ENCODE measurements at places on chromosomes 3 and 15. TPM values are rescaled to one million over a fixed set of nuclear protein-coding genes. Genes with fewer than 3 reads are reported as not detected.

CAMP gene
- not detected for polyA plus RNA-seq

CLRN1 gene
- polyA plus RNA-seq: not detected

STAG1 gene
- 10.0 TPM for polyA plus RNA-seq

ADCY5 gene
- polyA plus RNA-seq: 14.5 TPM

GOLGA8S gene
- polyA plus RNA-seq: not detected

LRRC34 gene
- polyA plus RNA-seq: 2.9 TPM

CPNE9 gene
- 2.7 TPM for polyA plus RNA-seq

CLDN11 gene
- polyA plus RNA-seq: 104 TPM

SAMMSON gene
- not detected for polyA plus RNA-seq

GRCh38 chr3:172592898-172593669 lies 69.9 kb upstream of the TNFSF10 start:
- DNase-seq: no peak

- DNase-seq: no peak
These were observed 32.2 kb downstream of the MCTP2 start for GRCh38 chr15:94263341-94264273.

GRCh38 chr3:12658593-12659058 lies 5.3 kb downstream of the RAF1 start:
- DNase-seq: peak; percentile 5

- no peak for DNase-seq
These were observed 30.2 kb downstream of the RPLP1 start for GRCh38 chr15:69482686-69483256.

GRCh38 chr3:46931631-46932331 lies 44.8 kb downstream of the CCDC12 start:
- peak; percentile 41 for DNase-seq

GRCh38 chr3:195508185-195508584 lies 34.9 kb downstream of the PPP1R2 start:
- no peak for DNase-seq

DNA sequence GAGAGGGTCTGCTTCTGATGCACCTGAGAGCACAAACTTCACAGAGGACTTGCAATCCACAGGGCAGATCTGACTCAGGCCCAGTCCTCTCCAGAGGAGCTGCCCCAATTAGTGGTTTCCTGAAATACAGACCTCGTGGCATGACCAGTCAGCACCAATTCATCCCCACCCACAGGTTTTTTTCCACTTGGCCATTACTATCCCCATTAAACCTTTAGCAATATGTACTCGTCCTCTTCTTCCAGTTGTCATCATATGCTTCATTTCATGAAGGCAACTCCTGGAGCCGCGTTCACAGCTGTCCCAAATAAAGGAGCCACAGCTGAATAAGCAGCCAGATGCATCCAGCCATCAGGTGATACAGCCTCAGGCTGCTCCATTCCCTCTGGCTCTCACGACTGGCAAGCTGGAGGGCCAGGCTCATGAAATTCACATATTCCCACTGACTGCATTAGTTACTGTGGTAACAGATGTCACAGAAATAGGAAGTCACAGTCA lies 163.1 kb downstream of the FMN1 start:
- DNase-seq: peak; percentile 59

GRCh38 chr15:85504749-85505676 lies 124.6 kb downstream of the AKAP13 start:
- peak; percentile 89 for DNase-seq

DNA sequence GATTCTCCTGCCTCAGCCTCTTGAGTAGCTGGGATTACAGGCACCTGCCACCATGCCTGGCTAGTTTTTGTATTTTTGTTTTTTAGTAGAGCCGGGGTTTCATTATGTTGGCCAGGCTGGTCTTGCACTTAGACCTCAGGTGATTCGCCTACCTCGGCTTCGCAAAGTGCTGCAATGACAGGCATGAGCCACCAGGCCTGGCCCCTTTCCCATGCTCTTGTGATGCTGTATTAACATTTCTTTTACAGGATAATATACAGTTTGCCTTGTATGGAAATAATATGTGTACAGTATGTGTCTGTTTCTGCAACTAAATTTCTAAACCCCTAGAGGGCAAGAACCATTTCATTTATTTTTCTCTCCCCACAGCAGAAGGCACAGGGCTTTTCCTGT lies 37.8 kb downstream of the SCG5 start:
- no peak for DNase-seq

DNA sequence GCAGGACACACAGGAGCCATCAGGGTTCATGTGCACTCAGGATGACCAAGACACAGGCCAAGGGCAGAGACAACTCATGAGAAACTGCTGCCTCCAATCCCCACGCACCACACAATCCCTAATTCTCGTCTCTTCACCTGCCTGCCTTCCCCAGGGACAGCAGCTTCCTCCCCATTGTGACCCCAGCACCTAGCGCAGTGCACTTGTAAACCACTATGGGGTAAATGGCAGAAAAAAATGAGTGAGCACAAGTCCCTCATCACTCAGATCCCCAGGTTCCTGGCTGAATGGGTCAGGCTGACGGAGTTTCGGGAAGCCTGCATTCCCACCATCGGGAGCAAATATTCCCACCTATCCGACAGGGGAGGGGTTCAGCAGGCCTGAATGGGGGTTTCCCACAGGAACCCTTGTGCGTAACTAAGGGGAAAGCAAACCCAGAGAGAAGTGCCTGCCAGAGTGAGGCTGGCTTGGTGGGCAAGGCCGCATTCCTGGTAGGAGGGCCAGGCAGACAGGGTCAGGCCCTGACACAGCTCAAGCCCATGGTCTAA lies 18.8 kb downstream of the PLXNB1 start:
- DNase-seq: no peak

DNA sequence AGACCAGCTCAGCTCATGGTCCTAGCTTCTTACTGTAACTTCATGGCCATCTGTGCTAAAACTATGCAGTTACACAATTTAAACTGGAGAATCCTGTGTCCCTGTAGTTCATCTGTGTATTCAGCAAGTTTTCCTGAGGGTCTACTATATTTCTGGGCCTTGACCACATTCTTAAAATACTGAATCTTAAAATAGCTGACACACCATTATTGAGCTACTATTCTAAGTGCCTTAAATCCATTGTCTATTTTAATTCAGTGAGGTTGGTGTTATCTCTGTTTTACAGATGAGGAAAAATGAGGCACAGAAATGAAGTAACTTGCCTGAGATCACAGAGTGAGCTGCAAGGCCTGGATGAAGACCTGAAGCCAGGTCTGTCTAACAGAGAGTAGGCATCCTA lies 22.0 kb downstream of the MYLK start:
- no peak for DNase-seq

DNA sequence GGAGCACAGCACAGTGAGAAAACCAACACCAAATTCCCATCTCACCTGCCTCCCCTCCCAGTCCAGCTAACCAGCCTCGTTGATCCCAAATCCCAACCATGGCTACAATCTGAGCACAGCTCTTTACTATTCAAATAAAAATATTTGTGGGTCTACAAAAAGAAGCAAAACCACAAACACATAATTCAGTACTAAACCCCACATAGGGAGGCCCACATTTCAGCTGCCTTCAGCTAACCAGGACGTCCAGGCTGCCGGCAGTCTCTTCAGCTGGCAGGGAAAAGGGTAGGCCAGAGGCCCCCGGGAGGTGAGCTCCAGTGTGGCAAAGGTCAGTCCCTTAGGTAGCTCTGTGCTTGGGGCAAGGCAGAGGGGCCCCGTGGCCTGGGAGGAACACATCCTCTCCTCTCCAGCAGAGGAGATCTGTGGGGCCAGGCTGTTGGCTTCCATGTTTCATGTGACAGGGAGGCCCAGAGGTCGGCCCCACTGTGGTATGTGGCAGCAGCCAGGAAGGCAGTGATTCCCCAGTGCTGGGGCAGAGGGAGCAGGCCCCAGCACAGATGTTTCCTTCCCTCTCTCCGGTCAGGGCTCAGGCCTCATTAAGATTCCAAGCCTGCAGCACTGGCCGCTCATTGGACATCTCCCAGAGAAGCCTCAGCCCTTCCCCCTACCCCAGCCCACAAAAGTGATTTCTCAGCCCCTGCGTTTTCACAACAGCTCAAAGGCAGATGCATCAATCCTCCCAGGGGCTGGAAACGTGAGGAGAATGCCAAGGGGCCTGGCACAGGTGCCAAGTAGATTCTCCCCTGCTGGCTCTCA lies 381.4 kb downstream of the NTRK3 start:
- DNase-seq: peak; percentile 82

DNA sequence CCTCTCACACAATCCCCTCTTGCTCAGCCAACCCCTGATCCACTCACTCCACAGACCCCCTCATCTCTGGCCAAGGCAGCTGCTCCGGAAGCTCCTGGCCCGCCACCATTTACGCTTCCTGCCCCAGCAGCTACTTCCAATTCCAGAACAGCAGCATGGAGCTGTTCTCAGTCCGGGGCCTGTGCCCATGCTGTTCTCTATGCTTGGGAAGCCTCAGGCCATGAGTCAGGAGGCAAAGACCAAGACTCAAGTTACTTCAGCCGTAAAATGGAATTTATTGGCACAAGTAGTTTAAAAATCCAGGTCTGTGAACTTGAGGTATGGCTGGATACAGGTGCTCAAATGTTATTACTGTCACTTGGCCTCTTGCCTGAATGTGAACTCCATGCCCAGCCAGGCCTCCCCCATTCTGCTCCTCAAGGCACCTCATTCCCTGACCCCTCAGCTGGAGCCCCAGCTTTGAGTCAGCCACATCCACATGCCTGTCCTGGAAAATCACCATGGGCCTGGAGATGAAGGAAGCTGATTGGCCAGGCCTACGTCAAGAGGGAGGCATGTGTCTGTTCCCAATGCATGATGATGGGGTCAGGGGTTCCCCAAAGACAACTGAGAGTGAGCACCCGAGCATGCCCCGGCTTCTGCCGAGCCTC lies 31.4 kb upstream of the CACNA2D2 start:
- DNase-seq: no peak

DNA sequence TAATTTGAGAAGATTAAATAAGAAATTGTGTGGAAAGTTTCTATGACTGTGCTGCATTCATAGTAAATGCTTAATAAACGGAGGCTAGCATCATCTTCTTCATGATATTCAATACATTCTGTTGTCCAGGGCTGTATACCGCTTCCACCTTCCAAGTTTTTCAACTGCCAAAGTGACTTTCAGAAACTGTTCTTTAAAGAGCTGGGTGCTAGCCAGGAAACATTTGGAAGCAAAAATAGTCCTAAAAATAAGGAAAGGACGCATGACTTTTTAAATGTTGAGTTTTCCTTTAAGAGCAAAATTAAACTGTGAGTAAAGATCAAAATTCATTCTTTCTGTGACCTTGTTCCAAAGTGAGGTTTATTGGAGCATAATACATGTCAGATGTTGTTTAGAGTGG lies 9.4 kb upstream of the ERC2 start:
- no peak for DNase-seq

- no peak for DNase-seq
These were observed 229.2 kb downstream of the TJP1 start for GRCh38 chr15:29593111-29593510.

DNA sequence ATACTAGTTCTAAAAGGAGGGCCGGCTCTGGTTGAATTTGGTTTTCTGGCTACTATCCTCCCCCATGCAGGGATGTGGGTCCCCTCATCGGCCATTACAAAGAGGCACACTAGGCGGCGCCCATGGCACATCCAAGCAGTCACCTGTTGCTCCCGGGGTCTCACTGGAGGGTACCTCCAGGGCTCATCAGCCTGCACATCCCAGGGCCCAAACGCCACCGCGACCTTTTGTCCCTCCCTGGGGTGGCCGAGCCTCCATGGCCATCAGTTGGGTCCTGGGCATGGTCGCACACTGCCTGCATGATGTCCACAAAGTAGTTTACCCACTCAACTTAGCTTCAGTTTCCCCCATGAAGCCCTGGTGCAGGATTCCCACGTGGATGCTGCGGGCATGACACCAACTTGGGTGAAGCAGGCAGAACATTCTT lies 28.3 kb downstream of the IDH3A start:
- DNase-seq: no peak

DNA sequence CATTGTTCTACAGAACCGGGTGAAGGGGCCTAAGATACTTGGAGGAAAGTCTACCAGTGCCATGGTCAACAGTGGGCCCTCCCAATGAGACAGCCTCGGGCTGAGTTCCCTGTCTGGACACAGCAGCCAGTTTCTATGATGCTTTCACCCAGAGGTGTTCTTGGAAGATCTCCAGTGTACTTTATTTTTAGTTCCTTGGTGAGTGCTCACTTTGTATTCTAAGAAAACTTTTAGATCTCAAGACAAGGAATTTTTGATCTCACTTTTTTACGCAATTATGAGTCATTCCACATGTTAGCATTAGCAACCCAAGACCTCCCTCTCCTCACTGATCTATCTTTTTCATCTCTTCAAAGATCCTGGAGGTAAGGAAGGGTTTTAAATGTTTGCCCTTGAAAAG lies 287.7 kb downstream of the RORA start:
- DNase-seq: no peak

DNA sequence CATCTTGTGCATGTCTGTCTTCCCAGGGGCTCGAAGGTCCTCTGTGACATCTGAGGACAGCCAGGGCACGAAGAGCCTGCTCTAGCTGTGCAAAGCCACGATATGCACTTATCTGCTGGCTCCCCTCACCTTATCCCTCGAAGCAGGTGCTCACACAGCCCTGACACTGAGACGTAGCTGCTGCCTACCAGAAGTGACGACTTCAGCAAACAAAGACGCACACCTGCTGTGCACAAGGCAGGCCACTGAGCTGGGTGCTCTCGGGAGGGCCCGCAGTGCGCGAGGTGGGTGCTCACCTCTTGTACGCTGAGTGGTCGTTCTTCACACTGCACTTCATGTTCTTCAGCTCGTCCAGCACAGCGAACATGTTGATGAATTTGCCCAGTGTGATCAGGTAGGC lies 37.3 kb downstream of the CYFIP1 start:
- no peak for DNase-seq

- DNase-seq: no peak
These were observed 181.9 kb upstream of the CHL1 start for GRCh38 chr3:14652-15051.

Data from brain (organoid and tissue), 16 donors.